Sciatic nerve (tissue), 2 donors: ENCODE measurements at places on chromosomes 4 and X. TPM values are rescaled to one million over a fixed set of nuclear protein-coding genes. Genes with fewer than 3 reads are reported as not detected.

DNA sequence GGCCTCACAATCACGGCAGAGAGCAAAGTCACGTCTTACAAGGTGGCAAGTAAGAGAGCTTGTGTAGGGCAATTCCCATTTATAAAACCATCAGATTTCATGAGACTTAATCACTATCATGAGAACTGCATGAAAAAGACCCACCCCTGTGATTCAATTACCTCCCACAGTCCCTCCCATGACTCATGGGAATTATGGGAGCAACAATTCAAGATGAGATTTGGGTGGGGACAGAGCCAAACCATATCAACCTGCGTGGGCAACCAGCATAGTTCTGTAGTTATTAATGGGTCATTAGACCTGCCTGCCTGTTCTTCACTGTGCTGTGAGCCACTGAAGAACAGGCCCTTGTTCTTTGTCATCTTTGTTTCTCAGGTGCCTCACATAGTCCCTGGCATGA is 593.7 kb upstream of the BOD1L1 start:
- DNase-seq: no peak

DNA sequence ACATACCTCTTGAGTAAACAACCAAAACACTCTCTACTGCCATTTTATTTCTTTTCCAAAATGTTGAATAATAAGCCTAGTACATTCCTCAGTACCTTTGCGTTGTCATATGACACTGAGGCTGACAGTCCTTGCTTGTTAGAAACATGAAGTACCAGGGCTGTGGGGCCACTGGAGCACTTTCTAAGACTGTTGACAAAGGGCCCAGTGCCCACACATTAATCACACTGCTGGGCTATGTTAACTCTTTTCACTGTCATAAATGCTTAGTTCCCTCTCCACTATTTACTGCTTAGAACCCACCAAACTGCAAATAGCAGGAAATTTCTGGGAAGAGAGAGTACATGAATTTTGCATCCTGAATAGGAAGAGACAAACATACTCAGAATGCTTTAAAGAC is 57.1 kb downstream of the FAM47B start:
- DNase-seq: no peak

- no peak for DNase-seq
Measured at GRCh38 chr4:11494232-11494631, 65.5 kb upstream of the HS3ST1 start.

DNA sequence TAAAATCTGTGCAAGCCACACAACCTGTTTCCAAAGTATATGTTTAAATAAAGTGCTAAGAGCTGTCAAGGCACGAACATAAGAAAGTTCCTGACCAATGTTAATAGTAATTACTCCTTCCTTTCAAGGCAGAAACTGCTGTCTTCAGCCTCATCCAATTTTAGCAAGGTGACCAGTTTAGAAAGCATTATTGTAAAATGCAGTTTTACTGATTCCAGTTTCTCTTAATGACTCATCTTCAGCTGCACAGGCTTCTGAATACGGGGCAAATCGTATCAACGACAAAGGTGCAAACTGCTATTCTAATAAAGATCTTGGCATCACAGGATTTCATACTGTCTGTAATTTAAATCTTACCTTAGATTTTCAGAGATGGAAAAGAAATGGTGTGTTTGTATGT is 87.5 kb downstream of the PPP3CA start:
- no peak for DNase-seq

DNA sequence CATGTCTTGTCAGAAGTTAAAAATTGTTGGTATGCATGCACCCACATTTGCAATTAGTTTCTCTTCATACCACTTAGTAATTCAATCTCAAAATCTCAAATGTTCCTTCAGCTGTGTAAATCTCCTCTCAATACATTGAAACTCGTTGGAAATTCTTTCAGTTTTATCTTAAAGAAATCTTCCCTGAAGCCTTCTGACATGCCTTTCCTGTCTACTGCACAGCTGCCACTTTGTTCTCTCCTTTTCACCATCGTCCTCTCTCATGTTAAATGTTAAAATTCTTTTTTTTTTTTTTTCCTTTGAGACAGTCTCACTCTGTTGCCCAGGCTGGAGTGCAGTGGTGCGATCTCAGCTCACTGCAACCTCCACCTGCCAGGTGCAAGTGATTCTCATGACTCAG is 30.9 kb downstream of the MCUB start:
- no peak for DNase-seq

DNA sequence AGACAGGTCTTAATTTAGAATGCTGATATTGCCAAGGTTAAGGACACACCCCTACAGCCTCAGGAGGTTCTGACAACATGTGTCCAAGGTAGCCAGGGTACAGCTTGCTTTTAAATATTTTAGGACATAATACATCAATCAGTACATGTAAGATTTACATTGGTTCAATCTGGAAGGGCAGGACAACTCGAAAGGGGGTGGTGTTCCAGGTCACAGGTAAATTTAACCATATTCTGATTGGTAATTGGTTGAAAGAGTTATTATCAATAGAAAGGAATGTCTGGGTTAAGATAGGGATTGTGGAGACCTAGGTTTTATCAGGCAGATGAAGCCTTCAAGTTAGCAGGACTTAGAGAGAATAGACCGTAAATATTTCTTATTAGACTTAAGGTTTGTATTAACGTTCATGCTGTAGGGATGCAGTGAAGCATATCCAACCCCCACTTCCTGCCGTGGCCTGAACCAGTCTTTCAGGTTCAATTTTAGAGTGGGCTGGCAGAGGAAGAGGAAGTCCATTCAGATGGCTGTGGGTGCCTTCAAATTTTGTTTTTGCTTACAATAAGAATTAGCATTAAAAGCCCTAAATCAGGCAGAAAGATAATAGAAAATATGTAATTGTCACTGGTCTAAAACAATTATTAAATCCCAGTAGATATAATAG is 136.5 kb upstream of the GALNTL6 start:
- DNase-seq: no peak

GRCh38 chr4:14800977-14801376 is 201.3 kb upstream of the CPEB2 start:
- DNase-seq: no peak

- DNase-seq: no peak
Measured at GRCh38 chr4:147366164-147366563, 114.7 kb upstream of the EDNRA start.

GRCh38 chr4:102438396-102439235 is 62.5 kb upstream of the NFKB1 start:
- no peak for DNase-seq

PRKX gene
- 28.9 TPM for total RNA-seq

MAGED4B gene
- 16.0 TPM for total RNA-seq

TRMT10A gene
- total RNA-seq: 4.9 TPM

RBMXL3 gene
- total RNA-seq: not detected

LEF1 gene
- total RNA-seq: 10.7 TPM

CT55 gene
- not detected for total RNA-seq
